ENCODE measurements at places on chromosomes 4 and X.

GRCh38 chr4:70505151-70505748 lies 13.1 kb upstream of the AMTN start:
- DNase-seq = peak; percentile 23

- no peak for DNase-seq
Observed at GRCh38 chr4:80173841-80174240, 23.5 kb upstream of the PRDM8 start.

GRCh38 chr4:111681751-111682150 lies 463.5 kb upstream of the FAM241A start:
- no peak for DNase-seq

DNA sequence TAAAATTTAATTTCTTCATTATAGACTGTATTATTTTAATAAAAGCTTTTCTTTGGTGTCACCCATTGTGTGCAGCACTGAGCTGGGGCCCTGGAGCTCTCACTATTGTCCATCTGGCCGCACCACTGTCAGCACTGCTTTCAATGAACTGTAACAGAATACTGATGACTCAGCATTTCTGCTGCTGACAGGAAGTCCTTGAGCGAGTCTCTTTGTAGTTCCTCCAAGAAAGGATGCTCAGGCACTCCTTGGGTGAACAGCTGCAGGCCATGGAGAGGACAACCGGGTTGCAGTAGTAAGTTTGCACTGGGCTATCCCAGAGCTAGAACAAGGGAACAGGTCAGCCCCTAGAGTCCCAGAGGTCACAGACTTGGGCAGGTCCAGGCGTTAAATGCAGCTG lies 81.6 kb downstream of the SORBS2 start:
- no peak for DNase-seq

GRCh38 chrX:155877288-155877687 lies 3.9 kb upstream of the VAMP7 start:
- no peak for DNase-seq

- DNase-seq = no peak
Observed at GRCh38 chr4:108810087-108810486, 47.2 kb upstream of the ETNPPL start.

DNA sequence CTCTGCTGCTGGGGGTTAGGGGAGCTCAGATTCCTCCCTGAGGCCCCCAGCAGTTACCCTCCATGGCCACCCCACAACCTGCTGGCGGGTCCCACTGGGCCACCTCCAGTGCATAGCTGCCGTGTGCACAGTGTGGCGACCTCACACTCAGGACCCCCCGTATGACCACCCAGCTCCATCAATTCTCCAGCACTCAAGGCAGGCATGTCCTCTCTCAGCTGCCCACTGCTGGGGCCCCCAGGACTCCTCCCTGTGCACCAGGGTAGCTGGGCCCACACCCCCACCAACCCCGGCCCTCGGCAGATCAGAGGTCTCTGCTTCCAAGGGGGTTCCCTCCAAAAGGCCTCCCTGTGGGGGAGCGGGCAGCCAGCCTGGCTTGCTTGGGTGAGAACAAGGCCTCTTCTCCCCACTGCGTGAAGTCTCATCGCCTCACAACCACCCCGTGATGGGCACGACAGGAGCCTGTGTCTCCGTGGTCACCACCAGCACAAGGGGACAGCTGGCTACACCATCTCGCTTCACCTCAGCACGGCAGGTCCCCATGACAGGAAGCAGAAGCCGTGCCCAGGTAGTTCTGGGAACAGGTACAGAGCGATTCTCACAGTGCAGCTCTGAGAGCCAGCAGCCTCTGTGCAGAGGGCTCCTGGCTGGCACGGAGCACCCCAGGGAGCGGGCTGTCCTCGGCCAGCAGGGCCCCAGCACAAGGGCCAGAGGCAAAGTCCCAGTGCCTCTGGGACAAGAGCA lies 4.6 kb upstream of the HAUS3 start:
- no peak for DNase-seq

- DNase-seq = no peak
Observed at GRCh38 chrX:9316096-9316495, 148.8 kb upstream of the TBL1X start.

- DNase-seq = no peak
Observed at GRCh38 chrX:135639066-135639780, 74.2 kb upstream of the CT45A1 start.

DNA sequence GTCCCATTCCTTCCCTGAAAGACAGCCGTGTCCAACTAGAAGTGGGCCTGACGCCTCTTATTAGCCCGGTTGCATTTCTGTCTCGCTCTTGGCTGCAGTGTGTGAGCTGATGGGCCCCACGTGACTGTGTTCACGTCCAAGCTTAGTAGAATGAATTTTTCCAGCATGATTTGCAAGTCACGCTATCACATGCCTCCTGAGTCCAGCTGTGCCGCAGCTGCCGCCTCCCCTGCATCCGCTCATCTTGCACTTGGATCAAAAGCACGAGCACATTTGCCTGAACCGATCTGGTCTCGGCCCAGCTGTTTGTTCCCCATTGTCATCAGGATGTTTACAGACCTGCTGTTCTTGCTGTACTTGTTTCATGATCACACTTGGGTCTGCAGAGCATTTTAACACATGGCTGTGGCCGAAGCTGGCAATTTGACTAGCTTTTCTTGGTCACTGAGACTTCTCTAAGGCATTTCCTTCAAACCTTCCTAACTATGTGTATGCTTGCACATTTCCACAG lies 126.5 kb downstream of the KIT start:
- peak; percentile 80 for DNase-seq

- DNase-seq = peak; percentile 1
Observed at GRCh38 chr4:2902126-2902525, 58.5 kb downstream of the ADD1 start.

DNA sequence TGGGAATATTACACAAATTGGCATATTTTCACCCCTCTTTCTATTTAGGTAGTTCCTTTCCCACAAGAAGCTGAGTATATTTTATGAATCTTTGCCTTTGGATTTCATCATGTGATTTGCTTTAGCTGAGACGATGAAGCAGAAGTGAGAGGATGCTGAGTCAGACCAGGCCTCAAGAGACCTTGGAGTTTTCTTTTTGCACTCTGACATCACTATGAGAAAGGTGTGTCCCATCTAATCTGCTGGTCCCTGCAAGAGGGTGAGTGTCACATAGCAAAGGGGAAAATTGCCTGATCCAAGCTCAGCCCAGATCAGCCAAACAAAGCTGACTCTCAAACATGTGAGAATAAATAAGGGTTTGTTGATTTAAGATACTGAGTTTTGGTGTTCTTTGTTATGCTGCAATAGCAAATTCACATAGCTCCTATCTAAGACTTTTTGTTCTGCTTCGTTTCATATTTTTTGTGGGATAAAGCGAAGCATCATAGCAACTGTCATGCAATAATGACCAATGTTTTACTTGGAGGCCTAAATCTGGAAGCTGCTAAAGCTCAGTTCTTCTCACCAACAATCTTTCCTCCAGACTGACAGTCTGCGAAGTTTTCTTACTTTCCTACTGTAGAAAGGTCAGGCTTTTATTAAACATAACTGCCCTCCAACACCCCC lies 176.9 kb downstream of the PDHA2 start:
- no peak for DNase-seq

DNA sequence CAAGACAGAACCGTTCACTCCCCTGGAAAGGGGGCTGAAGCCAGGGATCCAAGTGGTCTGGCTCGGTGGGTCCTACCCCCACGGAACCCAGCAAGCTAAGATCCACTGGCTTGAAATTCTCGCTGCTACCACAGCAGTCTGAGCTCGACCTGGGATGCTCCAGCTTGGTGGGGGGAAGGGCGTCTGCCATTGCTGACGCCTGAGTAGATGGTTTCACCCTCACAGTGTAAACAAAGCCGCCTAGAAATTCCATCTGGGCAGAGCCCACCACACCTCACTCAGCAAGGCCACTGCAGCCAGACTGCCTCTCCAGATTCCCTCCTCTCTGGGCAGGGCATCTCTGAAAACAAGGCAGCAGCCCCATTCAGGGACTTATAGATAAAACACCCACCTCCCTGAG lies 13.4 kb upstream of the PBDC1 start:
- no peak for DNase-seq

DNA sequence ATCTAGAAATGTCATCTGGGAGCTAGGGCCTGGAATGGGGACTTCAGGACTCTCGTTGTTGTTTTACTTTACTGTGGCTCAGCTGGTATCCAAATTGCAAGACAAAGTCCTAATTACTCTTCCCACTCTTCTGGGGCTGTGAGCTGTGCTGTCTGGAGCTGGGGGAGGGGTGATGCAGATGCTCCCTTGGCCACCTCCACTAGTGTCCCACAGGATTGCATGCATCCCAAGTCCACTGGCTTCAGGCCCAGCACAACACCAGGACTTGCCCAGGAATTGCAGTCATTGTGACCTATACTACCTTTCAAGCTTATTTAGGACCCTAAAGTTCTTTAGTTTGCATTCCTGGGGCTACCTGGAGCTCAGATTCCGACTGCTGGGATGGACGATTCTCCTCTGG lies 366.1 kb upstream of the FAM47C start:
- no peak for DNase-seq

GRCh38 chrX:9172464-9172850 lies 138.5 kb upstream of the FAM9B start:
- no peak for DNase-seq

- no peak for DNase-seq
Observed at GRCh38 chr4:3044870-3045819, 29.2 kb downstream of the HTT-AS start.

- DNase-seq = no peak
Observed at GRCh38 chr4:3675251-3676115, 90.7 kb upstream of the ADRA2C start.

GRCh38 chr4:145066063-145066501 lies 31.9 kb downstream of the ANAPC10 start:
- DNase-seq = no peak

DNA sequence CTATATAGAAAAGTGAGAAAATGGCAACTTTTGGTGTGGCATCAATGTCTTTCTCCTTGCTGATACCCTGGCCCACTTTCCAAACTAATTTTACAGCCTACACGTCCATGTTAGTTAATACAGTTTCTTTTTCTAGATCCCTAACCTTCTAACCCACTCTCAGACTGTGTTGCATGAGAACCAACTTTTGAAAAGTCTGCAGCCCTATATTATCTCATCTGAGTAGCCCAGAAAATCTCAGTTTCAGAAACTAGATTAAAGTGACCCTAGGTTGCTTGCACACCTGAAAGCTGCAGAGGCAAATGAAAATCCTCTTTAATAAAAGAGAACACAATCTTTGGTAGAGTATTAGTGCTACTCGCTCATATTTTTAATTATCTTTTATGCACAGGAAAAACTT lies 371.6 kb upstream of the EMCN start:
- DNase-seq = no peak

- no peak for DNase-seq
Observed at GRCh38 chrX:17375367-17375636, 302 bp downstream of the NHS start.

DNA sequence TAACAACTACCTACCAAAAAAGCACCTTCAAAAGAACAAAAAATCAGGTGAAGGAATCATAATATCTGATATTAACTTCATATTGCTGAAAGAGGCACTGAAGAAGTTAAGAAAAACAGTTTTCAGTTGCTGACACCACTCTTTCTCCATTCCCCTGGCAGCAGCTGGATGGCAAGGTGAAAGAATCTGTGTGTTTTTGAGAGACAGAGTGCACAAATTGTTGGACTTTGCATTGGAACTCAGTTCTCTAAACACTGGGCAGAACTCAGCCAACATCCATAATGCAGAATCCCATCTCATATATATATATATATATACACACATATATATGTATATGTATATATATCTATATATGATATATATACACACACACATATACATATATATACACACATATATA lies 408.3 kb upstream of the MAGEC2 start:
- no peak for DNase-seq

- no peak for DNase-seq
Observed at GRCh38 chrX:115713460-115713859, 152.5 kb downstream of the PLS3 start.

- no peak for DNase-seq
Observed at GRCh38 chr4:111883557-111883999, 261.7 kb upstream of the FAM241A start.

DNA sequence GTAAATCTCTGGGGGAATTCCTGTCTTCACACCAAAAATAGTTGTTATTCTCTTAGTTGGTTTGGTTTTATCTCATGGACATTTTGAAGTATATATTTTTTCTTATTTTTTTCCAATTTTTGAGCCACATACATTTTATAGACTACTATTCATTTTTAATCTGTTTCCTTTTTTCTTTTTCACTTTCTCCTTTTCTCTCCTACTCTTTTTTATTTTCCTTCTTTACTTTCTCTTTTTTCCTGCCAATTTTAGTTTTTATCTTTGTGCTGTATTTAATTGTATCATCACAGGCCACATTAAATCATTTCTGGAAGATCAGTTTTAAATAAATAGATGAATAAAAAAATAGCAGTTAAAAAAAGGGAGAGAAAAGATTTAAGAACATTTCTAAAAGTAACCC lies 14.0 kb upstream of the JADE3 start:
- no peak for DNase-seq

GRCh38 chrX:154739952-154740465 lies 10.9 kb downstream of the GAB3 start:
- DNase-seq = no peak

DNA sequence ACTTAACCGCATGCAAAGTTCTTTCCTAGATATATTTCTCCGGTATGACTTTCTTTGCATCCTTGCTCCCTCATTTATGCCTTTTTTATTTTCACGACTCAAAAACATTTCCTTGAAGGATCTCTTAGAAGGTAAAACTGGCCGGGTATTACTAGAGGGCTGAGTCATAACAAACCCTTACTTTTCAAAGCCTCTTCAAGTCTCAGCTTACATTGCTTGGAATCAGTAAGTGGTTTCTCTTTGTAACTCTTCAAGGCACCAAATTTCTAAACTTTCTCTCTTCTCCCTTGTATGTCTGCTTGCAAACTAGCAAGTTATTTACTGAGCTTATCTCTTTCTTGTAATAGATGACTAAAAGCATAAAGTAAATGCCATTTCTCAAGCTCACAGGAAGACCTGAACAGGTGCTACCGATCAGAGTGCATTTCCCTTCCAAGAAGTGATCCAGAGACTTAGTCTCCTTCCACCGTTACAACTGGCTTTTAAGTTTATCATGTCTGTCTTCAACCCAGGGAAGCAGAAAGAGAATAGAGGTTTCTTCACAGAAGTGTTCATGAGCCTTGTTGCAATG lies 75.5 kb downstream of the ANXA10 start:
- DNase-seq = no peak

DNA sequence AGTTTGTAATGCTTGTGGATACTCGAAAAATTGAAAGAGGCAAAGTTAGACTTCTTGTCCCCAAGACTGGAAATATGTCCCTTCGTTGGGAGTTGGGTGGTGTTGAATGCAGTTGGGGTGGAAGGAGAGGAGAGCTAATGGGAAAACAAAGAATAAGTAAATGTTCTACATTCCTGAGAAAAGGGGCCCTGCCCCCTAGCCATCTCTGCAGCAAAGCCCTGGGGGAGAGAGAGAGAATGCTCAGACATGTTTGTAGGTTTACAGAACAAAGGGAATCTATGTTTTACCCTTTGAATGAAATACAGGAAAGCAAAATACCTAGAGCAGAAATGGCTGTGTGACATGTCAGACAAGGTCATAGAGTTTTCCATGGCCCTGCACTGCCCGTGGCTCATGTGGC lies 88.1 kb downstream of the RASL11B start:
- DNase-seq = no peak

- no peak for DNase-seq
Observed at GRCh38 chrX:15849555-15849954, 5.1 kb downstream of the AP1S2 start.

GRCh38 chr4:52576326-52576725 lies 82.8 kb downstream of the USP46 start:
- DNase-seq = no peak

GRCh38 chr4:24845902-24846301 lies 50.5 kb downstream of the SOD3 start:
- no peak for DNase-seq
